SJSA1 (cell line): ENCODE measurements at places on chromosomes 12 and 14. TPM values are rescaled to one million over a fixed set of nuclear protein-coding genes. Genes with fewer than 3 reads are reported as not detected.

DNA sequence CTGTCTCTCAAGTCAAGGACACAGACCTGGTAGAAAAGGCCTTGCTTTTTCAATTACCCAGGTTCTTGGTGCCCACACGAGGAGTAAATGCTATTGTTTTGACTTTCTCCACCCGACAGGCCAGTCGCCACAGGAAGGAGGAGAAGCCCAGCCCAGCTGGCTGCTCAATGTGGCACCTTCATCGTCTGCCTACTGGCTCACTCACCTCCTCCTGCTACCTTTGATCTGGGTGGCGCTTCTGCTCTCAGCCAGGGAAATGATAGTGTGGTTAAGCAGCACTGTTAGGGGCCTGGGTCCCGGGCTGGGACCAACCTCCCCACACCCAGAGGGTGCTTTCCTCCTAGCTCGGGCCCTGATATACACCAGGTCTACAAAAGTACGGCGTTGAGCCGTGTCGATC lies 75.0 kb upstream of the FZD10 start:
- DNase-seq = no peak

DNA sequence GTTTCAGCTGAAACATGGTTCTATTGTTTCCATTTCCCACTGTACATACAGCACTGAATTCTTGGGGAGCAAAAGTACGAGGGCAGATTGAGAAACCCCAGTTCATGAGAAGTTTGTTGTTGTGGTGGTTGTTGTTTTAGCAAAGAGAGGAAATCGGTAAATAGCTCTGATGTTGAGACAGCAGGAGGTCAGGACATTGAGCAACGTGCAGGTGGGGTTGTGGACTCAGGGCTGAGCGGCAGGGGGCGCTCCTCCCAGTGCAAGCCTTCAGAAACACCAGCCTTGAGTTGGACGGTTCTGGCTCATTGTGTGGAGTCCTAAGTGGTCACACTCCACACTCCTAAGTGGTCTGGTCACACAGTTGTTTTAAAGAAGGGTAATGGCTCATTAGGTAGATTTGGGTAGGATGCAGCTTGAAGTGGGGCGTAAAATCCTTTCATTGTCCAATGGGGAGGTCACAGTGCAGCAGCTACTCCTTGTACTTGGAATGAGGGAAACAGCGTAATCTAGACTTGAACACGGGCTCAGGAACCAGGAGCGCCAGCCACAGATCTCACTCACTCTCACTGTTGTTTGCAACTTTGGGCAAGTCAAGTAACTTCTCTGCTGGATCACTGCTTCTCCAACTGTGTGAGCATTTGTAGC lies 14.5 kb upstream of the PWP1 start:
- no peak for DNase-seq

- no peak for DNase-seq
These were observed 77.8 kb upstream of the CPNE8 start for GRCh38 chr12:38983117-38983571.

- DNase-seq = peak; percentile 67
These were observed 792 bp upstream of the CHD4 start for GRCh38 chr12:6607751-6608591.

- DNase-seq = peak; percentile 53
These were observed 85.2 kb downstream of the KTN1 start for GRCh38 chr14:55665067-55665675.

- DNase-seq = no peak
These were observed 27.5 kb downstream of the HVCN1 start for GRCh38 chr12:110661337-110661972.

DNA sequence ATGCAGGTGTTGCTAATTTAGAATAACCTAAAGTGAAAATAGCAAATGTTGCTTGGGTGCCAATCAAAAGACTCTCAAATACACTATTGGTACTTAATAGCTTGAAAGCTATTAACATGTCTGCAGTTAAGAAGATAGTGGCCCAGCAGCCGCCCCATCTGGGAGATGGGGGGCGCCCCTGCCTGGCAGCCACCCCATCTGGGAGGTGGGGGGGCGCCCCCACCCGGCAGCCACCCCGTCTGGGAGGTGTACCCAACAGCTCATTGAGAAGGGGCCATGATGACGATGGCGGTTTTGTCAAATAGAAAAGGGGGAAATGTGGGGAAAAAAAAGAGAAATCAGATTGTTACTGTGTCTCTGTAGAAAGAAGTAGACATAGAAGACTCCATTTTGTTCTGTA lies 923.1 kb upstream of the MDGA2 start:
- no peak for DNase-seq

- DNase-seq = no peak
These were observed 60.2 kb downstream of the PLXNC1 start for GRCh38 chr12:94208622-94208966.

DNA sequence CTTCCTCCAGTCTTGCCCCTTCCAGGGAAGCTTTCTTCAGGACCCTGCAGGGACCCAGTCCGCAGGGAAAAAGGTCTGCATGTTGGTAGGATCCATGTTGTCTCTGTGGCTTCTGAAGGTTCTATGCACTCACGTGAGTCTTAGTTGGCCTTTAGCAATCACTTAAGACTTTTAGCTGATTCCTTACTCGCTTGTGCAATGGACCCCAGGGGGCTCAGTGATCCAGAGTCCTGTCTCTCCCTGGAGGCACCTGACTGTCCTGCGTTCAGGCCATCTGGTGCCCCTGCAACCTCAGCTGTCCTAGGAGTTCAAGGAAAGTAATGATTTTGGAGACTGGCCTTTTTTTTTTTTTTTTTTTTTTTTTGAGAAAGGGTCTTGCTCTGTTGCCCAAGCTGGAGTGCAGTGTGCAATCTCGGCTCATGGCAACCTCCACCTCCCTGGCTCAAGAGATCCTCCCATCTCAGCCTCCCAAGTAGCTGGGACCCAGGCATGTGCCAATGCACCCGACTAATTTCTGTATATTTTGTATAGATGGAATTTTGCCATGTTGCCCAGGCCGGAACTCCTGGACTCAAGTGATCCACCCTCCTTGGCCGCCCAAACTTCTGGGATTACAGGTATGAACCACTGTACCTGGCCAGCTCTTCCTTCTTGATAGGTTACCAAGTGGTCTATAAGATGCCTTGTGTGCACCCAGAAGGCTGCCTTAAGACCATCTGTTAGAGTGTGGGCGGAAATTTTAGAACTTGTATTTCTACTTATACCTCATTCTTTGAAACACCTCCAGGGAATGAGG lies 4.6 kb downstream of the IFI27L2 start:
- DNase-seq = peak; percentile 16

DNA sequence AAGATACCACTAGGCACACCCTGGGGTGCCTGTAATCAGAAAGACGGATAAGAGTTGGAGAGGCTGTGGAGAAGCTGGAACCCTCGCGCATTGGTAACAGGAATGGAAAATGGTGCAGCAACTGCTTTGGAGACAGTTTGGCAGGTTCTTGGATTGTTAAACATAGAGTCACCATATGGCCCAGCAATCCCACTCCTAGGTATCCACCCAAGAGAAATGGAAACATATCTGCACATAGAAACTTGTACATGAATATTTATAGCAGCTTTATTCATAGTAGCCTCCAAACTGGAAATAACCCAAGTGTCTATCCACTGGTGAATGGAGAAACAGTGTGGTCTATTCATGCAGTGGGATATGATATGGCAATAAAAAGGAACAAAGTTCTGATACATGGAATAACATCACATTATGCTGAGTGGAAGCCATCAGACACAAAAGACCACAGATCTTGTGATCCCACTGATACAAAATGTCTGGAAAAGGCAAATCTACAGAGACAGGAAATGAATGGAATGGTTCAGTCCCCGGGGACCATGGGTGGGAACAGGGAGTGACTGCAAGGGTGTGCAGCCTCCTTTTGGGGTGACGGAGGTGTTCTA lies 45.4 kb downstream of the JAG2 start:
- DNase-seq = no peak

- DNase-seq = peak; percentile 77
These were observed 13.9 kb upstream of the TCP11L2 start for GRCh38 chr12:106288494-106289195.

DNA sequence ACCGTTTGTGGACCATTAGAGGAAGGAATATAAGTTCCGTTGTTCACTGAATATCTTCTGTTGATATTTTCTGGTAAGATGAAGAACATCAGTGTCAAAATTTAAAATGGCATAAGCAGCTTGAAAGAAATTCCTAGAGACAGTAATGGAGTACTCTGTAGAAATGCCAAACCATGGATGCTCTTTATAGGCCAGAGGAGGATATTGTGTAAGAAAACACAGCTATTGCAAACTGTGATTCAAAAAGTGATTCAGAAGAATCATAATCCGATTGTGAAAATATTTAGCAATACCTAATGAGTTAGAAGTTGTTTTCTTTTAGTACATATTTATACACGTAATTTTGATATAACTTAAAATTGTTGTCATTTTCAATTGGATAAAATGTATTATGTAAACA lies 102.8 kb downstream of the SLC16A7 start:
- DNase-seq = no peak

DNA sequence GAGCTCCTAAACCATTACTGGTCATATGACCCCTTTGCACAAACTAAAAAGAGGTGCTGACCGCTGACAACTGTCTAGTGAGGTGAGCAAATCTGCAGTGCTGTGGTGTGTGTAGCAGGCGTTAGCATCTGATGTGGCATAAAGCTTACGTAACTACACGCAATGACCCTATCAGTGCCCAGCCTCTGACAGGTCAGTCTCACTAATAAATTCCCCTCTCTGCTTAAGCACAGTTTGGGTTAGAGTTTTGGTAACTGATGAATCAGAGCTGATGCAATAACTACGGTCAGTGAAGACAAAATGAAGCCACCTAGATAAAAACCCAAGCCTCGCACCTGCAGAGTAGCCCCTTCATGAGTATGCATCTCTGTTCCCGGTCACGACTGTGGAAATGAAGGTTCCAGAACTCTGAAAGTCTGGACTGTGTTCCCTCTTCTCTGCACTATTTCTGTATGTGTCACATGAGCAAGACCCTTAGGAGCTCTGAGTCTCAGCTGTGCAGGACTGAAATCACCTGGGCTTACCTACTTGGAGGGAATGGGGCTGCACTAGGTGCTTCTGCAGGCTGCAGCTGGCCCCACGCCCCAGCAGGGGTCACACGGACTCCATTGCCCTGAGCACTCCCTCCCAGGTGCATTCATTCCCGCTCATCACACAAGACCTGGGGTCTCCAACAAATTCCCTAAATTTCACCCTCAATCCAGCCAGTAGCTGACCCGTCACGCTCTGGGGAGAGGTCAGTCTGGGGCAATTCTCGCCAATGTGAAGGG lies 54.4 kb downstream of the RIMBP2 start:
- no peak for DNase-seq

DNA sequence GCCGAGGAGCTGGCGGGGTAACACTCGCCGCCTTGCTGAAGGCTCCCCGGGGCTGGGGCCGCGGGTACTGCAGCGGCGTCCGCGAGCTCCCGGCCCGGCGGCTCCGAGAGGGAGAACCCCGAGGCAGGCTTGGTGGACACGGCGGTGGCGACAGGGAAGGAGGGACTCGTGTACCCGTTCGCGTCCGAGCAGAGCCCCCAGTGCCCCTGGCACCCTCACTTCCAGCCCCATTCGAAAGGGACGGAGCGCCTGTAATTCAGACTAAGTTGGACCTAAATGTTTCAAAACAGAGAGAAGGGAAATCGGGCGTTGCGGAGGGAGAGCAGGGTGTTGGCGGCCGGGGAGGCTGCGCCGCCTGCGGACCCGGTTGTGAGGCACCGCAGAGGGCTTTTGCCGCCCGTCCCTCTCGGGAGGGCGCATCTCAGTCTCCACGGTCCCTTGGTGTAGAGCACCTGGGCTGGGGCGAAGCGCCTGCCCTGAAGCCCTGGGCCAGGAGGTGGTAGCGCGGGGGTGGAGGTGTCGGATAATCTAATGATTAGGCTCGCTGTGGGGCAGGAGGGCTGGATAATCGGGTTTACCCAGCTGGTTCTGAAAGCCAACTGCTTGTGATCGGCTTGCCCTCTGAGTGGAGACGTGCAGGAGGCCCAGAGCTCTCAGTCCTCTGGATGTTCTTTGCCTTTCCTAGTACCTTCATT lies 771 bp downstream of the DAAM1 start:
- DNase-seq = peak; percentile 36

DNA sequence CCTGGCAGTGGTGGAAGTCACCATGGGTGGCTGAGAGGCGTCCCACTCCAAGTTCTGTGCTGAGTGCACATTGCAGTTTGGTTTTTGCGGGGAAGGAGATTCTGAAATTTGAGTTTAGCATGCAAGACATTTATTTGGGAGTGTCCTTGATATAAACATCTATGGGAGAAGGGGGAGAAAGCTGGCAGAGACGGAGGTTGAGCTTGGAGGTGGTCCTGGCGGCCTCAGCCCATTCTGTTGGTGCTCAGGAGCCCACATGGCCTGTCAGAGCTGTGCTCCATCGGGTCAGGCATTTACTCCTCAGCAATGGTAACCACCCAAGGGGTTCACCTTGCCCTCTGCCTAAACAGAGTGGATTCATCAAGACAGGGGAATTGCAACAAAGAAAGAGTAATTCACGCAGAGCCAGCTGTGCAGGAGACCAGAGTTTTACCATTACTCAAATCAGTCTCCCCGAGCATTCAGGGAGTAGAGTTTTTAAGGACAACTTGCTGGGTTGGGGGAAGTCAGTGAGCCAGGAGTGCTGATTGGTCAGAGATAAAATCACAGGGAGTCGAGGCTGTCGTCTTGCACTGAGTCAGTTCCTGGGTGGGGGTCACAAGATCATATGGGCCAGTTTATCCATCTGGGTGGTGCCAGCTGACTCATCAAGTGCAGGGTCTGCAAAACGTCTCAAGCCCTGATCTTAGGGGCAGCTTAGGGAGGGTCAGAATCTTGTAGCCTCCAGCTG lies 323.3 kb upstream of the TMEM132C start:
- peak; percentile 96 for DNase-seq

- DNase-seq = peak; percentile 24
These were observed 1.5 kb downstream of the CALM1 start for GRCh38 chr14:90398315-90398839.

GRCh38 chr12:47340411-47341015 lies 260.8 kb upstream of the AMIGO2 start:
- DNase-seq = no peak

DNA sequence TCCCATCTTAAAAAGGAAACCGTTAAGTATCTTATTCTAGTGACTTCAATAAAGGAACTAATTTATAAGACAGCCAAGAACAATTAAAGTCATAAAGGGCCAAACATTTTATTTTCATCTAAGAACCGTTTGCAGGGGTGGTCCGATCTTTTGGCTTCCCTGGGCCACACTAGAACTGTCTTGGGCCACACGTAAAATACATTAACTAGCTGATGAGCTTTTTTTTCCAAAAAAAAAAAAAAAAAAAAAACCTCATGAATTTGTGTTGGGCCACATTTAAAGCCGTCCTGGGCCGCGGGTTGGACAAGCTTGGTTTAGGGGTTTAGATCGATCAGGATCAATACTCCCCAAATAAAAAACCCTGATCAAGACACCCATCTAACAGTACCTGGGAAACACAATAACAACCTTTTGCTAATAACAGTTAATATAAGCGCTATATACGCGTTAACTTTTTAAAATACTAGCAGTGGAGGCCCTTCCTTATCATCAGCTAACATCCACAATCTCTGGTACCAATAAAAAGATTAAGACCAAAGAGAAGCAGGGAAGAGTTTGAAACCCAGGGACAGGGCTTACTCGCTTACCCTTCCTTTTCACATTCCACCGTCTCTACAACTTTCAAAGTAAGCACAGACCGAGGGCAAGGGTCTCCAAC lies 1.1 kb downstream of the NAP1L1 start:
- DNase-seq = no peak

The DNAJC22 gene
- total RNA-seq = 6.3 and 9.6 TPM in 2 replicates

The C12orf50 gene
- not detected in 2 replicates for total RNA-seq

The SYNDIG1L gene
- not detected in 2 replicates for total RNA-seq

The MYH6 gene
- total RNA-seq = not detected in 2 replicates

The ETFRF1 gene
- total RNA-seq = 33.2 and 45.8 TPM in 2 replicates

The SERPINA9 gene
- not detected in 2 replicates for total RNA-seq
